RWPE2 (cell line): ENCODE measurements at places on chromosomes 11 and 22.
A peak's percentile ranks its signal among the peaks of the same experiment; 100 is the strongest.

DNA sequence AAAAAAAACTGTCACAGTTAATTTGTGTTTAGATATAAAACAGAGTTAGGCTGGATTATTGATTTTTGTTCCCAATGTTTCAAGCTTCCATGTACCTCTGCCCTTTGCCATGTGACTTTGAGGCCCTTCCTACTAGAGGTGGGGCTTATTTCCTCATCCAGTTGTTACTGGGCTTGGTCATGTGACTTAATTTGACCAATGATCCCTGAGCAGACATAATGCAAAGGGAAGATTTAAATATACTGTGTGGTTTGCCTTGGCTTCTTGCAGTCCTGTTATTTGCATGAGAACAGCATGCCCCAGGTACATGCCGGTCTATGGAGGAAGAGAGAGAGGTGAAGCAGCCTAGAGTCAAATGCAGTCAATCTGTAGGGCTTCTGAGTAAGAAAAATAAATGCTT, 347.0 kb downstream of the MIAT start:
- no peak for DNase-seq

GRCh38 chr11:116371146-116371545, 401.6 kb downstream of the BUD13 start:
- no peak for DNase-seq

DNA sequence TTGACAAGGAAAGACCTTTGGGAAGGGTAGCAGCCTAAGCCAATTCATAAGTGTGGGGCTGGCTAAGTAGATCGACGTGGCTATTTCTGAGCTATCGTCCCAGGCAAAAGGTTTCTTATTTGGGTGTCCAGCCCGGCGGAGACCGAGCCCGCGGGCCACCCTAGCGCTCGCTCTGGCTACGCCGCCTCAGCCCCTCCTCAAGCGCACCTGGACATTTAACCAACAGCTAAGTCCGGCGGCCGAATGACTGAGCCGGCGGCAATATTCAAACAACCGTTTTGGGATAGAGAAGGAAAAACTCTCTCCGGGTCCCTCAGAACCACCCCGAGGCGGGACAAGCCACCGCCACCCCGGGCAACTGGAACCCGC, 457 bp downstream of the RNF141 start:
- DNase-seq: no peak

GRCh38 chr22:30426388-30427353, 1.1 kb downstream of the MTFP1 start:
- peak; percentile 86 for DNase-seq

- no peak for DNase-seq
Measured at GRCh38 chr22:32417906-32418305, 5.9 kb upstream of the RTCB start.

DNA sequence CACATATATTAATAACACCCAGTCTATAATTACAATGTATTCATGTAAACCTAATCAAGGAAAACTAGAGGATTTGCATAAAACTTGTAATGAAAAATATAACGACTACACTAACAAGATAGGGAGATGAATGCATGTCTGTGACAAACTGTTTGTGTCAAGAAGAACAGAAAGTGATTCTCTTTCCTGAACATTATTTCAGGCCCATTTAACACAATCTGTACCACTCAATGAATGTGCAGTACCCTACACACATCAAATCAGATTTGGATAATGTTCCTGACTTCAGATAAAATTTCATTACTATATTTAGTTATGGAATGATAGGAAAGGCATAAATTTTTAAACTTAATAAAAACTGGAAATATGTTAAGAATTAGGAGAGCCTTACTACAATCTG, 93.1 kb downstream of the CADM1 start:
- no peak for DNase-seq

GRCh38 chr22:36378080-36378868, 9.5 kb downstream of the MYH9 start:
- no peak for DNase-seq

GRCh38 chr22:16801088-16801487, 24.1 kb downstream of the XKR3 start:
- DNase-seq: no peak

- no peak for DNase-seq
Measured at GRCh38 chr11:27626269-27626937, 73.9 kb downstream of the BDNF start.

DNA sequence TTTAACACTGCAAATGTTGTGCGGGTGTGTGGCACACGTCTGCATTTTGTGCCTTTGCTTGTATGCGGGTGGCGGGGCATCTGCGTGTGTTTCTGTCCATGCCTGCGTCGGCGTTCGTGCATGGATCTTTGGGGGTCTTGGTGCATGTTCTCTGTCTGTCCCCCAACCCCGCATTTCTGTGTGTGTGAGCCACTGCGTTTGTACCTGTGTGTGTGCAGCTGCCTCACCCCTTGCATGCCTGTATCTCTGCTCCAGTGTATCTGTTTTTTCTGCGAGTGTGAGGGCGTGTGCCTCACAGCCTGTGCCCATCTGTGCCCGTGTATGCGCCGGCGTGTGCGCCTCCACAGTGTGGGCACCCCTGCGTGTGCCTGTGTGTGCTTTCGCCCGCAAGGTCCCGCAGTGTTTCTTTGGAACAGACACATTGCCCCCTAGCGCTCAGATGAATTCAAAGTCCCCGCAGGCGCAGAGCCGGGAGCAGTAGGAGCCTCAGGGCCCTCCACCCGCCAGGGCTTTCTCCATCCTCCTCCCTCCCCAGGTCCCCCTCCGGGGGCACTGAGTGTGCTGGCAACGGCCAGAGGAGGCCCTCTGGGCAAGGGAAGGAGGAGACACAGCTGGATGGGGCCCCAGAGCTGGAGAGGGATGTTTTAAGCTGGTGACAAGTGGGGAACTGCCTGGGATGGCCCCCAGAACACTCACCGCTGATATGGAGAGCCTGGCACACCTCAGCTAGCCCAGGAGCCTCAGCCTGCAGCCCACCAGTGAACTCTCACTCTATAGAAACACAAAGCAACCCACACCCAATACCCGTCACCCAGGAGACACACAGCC, 3.1 kb upstream of the MN1 start:
- no peak for DNase-seq

- DNase-seq: no peak
Measured at GRCh38 chr11:122661182-122661945, 5.8 kb downstream of the UBASH3B start.

DNA sequence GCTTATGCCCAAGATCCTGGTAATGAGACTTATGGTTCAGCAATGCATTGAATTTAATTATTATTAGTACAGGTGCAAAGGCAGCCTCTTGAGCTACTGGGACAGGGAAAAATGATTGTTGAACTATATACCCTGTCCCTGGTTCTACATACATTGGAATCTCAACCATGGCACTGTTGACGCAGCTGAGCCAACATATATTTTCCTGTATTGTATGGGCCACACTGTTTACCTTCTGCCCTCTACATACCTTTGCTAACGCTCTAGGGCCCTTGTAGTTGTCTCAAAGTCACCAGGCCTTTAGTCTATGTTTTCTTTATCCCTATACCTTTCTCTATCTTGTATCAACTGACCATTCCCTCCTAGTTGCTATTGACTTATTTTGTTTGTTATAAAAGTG, 22.6 kb downstream of the KREMEN1 start:
- no peak for DNase-seq

- no peak for DNase-seq
Measured at GRCh38 chr11:112212710-112213109, 13.5 kb upstream of the PTS start.

- no peak for DNase-seq
Measured at GRCh38 chr11:83241291-83241946, 44.7 kb downstream of the CCDC90B start.

DNA sequence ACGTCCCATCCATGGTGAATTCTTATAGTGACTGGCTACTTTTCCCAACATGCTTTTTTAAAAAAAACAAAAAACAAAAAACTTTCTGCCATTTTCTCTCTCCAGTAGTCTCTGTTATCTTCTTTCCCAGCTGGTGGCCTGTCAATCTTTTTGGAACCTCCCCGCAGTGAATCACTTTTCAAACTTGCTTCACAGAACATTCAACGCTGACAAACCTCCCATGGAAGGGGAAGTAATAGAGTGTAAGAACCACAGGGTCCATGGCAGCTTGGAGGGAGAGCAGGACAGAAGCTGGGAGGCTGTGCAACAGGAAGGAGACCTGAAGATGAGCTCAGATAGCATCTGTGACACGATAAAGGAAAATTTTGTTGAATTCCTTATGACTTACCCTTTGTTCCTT, 9.8 kb upstream of the CECR2 start:
- no peak for DNase-seq
